ENCODE measurements at places on chromosomes 11 and 22. TPM values are rescaled to one million over a fixed set of nuclear protein-coding genes. Genes with fewer than 3 reads are reported as not detected.

- DNase-seq = no peak
These were observed 75.7 kb upstream of the ANO1 start for GRCh38 chr11:70002433-70002832.

- no peak for DNase-seq
These were observed 348.5 kb downstream of the TBC1D22A start for GRCh38 chr22:47110817-47111443.

Gene MN1
- 17.7 TPM for polyA plus RNA-seq

- DNase-seq = no peak
These were observed 11.9 kb downstream of the VSIG10L2 start for GRCh38 chr11:125957618-125958332.

Gene TREH
- polyA plus RNA-seq = 0.25 TPM

DNA sequence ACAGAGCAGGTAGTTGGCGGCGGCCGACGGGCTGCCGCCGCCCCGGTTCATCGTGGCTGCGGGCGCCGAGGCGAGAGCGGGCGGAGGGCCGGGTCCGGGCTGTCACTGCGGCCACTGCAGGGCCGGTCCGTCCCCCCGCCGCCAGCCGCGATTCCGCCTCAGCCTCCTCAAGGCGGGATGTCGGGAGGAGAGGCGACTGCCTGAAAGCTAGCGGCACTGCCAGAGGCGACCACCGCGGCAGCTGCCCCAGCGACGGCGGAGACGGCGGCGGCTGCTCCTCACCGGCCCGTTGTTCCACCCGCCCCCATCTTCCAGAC, 234 bp downstream of the SESN3 start:
- no peak for DNase-seq

Gene RIC3
- 0.25 TPM for polyA plus RNA-seq

- DNase-seq = no peak
These were observed 107.3 kb upstream of the CEP126 start for GRCh38 chr11:101807531-101807930.

Gene GGTLC2
- polyA plus RNA-seq = not detected

DNA sequence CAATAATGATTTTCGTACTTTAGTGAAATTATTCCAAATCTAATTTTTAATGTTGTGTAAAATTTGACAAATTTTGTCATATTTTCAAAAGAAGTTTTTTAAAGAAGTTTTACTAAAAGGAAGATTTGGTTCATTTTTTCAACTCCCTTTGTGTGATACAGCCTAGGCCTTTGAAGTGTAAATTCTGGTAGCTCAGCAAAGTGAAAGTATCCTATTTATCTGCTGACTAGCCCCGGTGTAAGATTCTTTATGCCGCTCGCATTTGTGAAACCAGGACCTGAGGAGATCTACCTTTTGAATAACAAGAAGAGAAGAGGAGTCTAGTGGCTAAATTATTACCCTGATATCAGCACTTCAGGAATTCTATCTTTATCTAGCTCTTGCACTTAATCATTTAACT, 177.4 kb downstream of the JRKL start:
- no peak for DNase-seq

Gene PELI3
- 8.6 TPM for polyA plus RNA-seq

DNA sequence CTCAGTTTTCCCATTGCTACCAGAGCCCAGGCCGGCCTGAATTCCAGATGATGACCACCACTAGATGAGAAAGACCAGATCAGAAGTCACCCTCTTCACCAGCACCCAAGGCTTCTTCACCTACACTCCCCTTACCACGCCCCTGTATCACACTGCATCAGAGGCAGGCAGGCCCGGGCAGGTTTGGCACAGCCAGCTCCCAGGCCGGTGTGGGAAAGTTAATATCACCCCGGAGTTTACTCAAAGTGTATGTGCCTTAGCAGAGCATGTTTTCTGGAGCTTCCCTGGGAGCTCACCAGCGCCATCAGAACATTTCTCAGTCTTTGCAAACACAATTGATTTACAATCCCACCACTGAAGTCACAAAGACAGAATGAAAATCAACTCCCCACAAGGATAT, 47.5 kb upstream of the POU2AF1 start:
- no peak for DNase-seq

- no peak for DNase-seq
These were observed 642.6 kb upstream of the CCDC179 start for GRCh38 chr11:23502826-23503225.

DNA sequence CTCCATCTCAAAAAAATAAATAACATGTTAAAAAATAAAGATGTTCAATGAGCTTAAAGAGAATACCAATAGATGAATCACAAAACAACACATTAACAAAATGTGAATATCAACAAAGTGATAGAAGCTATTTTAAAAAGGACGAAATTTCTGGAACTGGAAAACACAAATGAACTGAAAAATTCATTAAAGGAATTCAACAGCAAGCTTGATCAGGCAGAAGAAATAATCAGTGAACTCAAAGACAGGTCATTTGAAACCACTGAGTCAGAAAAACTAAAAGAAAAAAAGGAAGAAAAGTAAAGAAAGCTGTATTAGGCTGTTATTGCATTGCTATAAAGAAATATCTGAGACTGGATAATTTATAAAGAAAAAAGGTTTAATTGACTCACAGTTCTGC, 7.0 kb upstream of the MTMR2 start:
- DNase-seq = no peak
